Stimulated activated CD4-positive, alpha-beta T cell treated with anti-CD3 and anti-CD28 coated beads, Interleukin-1b, Interleukin-23, amount 100 ng/mL, for 4 hours (primary cell): ENCODE measurements at places on chromosomes 16 and 17.

GRCh38 chr16:67336116-67336515, 9.5 kb downstream of the LRRC36 start:
- no peak for DNase-seq

GRCh38 chr17:57548421-57549410, 196.4 kb downstream of the CCDC182 start:
- no peak for DNase-seq

DNA sequence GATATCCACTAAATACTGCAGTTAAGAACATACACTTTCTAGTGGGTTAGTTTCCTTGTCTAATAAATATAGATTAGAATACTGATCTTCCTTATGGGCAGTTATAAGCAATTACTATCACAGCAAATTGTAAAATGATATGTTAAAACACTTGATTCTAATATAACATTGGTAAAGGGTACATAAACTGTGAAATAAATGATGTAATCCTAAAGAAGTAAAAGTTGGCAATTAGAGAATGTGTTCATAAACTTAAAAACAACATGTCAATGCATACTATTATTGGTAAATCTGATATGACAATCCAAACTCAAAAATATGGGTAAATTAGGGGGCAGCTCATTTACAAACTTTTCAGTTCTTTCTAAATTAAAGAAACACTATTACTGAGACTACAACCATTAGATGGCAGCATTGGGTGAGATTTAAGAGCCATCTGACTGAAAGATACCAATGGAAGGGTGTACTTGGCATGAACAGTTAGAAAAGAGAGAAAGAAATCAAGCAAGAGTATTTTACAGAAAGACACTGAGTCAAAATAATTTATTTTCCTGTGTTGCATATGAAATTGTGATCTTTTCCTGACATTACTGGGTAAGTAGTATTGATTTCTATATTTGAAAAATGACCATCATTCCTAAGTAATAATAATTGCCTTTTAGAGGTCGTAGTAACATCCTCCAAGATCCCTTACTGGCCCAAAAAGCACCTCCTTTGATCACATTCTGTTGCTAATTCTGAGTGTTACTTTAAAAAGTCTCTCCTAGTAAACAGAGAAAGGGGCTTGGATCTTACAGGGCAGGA, 119.6 kb downstream of the SPAG9 start:
- peak; percentile 6 for DNase-seq

- DNase-seq = peak; percentile 27
Observed at GRCh38 chr16:11051879-11052808, 107.8 kb downstream of the CLEC16A start.

- DNase-seq = peak; percentile 75
Observed at GRCh38 chr16:3690470-3690928, 26.8 kb downstream of the TRAP1 start.

- DNase-seq = no peak
Observed at GRCh38 chr17:20995873-20996723, 46.7 kb downstream of the USP22 start.

DNA sequence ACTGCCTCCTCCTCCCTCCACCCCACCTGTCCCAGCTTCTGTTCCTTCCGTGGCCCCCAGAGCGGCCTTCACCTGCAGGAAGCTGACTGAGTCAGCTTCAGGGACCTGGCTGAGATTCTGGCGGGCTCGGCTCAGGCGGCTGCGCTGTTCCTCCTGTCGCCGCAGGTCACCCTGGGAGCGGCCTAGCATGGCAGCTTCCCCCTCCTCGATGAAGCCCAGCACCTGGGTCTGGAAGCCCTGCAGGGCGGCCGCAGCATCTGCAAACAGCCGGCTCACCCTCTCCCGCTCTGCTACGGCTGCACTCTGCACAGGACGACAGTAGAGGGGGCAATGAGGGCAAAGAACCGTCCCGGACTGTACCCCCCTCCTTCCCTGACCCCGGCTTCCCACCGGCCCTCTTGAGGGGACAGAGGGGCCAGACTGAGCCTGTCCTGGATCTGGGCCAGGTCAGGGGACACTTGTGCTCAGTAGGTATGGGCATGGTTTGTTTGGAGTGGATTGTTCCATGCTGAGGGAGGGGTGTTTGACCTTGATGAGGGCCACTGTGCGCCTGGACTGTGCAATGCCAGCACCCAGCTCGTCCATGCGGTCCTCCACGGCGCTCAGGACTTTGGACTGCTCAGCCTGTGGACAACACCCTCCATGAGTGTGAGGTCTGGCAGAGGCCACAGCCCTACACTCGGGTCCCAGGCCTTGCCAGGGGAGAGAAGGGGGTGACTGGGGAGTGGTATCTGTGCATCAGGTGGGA, 2.0 kb downstream of the TRIM47 start:
- DNase-seq = peak; percentile 53

DNA sequence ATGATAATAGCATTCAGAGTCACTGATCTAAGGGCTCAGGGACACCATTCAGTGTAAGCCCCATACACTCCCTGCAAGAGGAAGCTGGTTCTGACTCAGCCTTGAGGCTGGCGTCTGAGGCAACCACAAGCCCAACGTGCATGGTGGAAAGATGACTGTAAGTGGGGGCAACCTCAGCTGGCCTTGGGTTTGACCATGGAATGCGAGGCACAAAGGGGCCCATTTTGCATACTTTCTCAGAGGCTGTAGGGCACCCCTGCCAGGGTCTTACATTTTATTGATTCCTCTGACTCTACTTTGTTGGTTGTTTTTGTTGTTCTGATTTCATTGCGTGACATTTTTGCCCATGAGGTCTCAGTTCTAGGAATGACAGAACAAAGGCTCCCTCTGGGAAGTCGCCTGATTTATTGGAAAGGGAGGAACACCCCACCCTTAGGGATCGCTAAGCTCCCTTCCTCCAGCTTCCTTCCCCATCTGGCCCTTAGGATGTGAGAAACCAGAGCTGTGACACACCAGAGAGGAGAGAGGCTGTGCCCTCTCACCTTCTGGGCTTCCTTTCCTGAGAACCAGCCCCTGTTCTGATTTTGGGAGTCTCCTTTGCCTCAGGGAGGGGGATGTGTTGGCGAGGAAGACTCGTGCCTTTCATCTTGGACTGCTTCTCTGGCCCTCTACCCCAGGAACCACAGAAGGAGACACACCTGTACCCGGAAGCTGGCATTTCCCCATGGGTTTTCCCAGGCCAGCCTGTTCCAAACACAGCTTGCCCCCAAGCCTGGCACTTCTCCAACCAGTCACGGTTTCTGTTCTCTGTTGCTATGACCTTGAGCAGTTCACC, 5.6 kb upstream of the CIITA start:
- no peak for DNase-seq

DNA sequence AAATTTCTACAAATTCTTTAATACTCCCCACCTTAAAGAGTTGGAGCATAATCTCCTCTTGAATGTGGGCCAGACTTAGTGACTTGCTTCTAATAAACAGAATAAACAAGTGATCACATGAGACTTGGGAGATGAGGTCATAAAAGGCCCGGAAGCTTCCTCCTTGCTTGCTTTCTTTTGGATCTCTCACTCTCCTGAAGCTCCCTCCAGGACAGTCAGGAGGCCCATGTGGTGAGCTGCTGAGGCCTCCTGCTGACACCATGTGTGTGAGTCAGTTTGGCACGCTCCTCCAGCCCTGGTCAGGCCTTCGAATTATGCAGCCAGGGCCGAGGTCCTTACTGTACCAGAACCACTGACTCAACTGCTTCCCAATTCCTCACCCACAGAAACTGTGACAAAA, 53.2 kb downstream of the NDEL1 start:
- no peak for DNase-seq

- DNase-seq = no peak
Observed at GRCh38 chr17:39973496-39973895, 7.1 kb upstream of the PSMD3 start.

- DNase-seq = no peak
Observed at GRCh38 chr16:8957063-8957397, 6.7 kb downstream of the USP7 start.

GRCh38 chr16:12060751-12061150, 84.2 kb downstream of the SNX29 start:
- DNase-seq = no peak

DNA sequence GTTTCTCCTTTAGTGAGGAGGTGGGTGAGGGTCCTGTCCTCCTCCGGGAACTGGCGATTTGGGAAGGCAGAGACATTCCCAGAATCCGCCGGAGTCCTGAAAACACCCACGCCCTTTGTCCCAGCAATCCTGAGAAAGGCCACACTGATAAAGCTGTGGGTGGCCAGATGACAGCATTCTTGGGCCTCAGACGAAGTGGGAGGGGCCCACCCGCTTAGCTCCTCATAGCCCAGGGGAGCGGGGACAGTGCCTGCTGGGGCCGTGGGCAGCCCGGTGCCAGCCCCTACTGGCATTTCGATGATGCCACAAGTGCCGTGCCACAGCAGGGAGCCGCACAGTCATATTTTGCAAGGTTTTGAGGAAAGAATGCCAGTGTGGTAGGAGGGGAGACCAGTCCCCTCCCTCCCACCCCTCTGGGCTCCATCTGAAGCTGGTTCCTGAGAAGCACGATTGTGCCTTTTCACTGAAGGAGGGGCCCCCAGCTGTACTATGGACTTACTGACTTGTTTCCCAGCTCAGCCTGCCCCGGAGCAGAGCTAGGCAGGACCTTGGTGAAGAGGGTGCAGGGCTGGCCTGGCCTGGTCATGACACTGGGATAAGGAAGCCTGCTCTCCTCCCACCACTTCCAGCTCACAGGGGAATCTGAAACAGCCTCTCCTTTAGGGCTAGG, 20.9 kb upstream of the MPRIP start:
- DNase-seq = no peak

- DNase-seq = no peak
Observed at GRCh38 chr17:75087182-75087557, 584 bp upstream of the SLC16A5 start.

- DNase-seq = no peak
Observed at GRCh38 chr17:80198144-80198661, 21.9 kb downstream of the SGSH start.
